ENCODE measurements at places on chromosomes 11 and 22.

DNA sequence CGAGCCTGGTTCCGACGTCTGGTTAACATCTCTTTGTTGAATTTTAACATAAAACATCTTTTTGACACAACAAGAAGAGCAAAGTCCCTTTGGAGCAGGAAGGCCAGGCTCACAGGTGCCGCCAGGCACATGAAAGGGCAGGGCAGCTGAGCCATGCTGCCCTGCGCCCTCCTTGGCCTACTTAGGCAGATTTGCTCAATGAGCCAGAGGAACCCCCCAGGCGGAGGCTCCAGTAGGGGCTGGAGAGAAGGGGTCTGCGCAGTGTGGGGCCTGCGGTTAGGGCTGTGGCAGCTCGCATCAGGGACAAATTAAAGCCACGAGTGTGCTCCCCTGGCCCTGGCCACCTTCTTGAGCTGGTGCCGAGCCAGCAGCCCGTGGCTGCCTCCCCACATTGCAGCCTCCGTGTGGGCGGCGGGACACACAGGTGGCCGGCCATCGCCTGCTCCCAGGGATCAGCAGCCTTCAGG, 9.9 kb upstream of the SLC22A12 start:
- no peak for DNase-seq

- DNase-seq: no peak
Measured at GRCh38 chr11:76339221-76339620, 41.7 kb downstream of the THAP12 start.

DNA sequence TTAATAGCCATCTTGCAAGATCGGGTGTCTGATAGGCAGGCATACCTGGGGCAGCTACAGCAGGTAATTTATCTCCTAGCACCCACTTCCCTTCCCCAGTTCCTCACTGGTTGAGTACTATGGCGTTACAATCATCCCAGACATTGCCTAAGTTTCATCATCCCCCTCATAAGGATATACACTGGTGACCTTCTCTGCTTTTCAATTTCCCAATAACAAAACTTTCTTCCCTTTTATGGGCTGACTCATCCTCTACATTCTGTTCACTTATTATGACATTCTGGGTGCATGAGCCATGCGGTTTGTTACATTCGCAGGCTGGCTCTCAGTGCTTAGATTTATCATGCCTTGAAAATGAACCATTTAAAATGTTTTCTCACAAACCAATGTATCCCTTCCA, 5.0 kb upstream of the MRPL11 start:
- DNase-seq: no peak

GRCh38 chr11:4044976-4045646, 49.5 kb upstream of the RRM1 start:
- no peak for DNase-seq

GRCh38 chr11:69267395-69267805, 26.6 kb upstream of the MYEOV start:
- DNase-seq: no peak

Measured in stimulated activated CD4-positive, alpha-beta T cell treated with anti-CD3 and anti-CD28 coated beads, Interleukin-15, amount 100 ng/mL, for 1 hour (primary cell).